Stimulated activated CD4-positive, alpha-beta T cell treated with anti-CD3 and anti-CD28 coated beads, Interleukin-1b, Interleukin-23, amount 100 ng/mL, for 1 hour (primary cell): ENCODE measurements at places on chromosomes 2 and 18.
A peak's percentile ranks its signal among the peaks of the same experiment; 100 is the strongest.

GRCh38 chr2:223082706-223083105, 30.7 kb downstream of the KCNE4 start:
- DNase-seq, result no peak

- DNase-seq, result no peak
These were observed 20.3 kb downstream of the SLC8A1 start for GRCh38 chr2:40431600-40431955.

- DNase-seq, result no peak
These were observed 96.7 kb upstream of the COL5A2 start for GRCh38 chr2:189276277-189276676.

- no peak for DNase-seq
These were observed 177.9 kb downstream of the FAM124B start for GRCh38 chr2:224223851-224224555.

DNA sequence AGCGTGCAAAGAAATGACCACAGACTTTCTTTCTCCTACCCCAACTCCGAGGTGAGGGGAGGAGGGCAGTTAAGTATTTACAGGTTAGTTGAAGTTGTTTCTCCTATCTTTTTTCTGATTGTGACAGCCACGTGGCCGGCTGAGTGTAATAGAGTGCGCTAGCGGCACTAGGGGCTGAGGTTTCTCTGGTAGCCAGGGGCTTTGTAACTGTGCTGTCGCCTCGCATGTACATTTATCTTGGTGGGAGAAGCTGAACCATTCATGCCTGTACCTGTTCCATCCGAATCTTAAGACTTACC, 214.1 kb upstream of the STON1 start:
- DNase-seq, result no peak

GRCh38 chr2:134271758-134272157, 17.9 kb downstream of the MGAT5 start:
- no peak for DNase-seq

DNA sequence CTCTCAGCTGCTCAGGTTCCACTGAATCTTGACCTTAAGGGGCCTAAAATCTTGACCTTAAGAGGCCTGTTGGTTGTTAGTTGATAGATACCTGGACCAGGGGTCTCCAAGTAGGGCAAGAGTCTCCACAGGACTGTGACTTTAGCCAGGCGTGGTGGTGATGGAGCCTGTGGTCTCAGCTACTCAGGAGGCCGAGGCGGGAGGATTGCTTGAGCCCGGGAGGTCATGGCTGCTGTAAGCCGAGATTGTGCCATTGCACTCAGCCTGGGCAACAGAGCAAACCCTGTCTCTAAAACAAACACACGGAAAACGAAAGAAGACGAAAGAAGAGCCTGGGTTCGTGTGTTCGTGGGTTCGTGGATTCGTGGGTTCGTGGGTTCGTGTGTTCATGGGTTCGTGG, 120.2 kb upstream of the CTDP1 start:
- DNase-seq, result no peak

DNA sequence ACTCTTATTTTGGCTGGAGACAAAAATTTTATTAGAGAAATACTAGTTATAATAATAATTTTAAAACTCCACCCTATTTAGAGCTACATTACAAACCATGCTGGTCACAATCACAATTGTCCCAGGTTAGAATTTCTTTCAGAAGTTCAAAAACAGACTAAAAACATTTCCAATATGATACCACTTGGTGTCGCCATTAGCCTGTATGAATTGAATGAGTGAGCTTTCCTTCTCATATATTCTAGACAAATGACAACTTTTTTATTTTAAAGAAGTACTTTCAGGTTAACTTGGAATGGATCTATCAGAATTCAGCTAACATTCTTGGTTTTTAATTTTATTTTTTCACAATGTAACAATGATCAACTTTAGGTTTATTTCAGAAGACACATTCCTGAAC, 48.0 kb downstream of the SERPINB8 start:
- no peak for DNase-seq

GRCh38 chr2:43751476-43751990, 22.3 kb upstream of the DYNC2LI1 start:
- DNase-seq, result no peak

- no peak for DNase-seq
These were observed 32.0 kb upstream of the MAP2 start for GRCh38 chr2:209391776-209392401.

GRCh38 chr2:99624677-99625076, 134.9 kb upstream of the REV1 start:
- no peak for DNase-seq

GRCh38 chr2:203002054-203002821, 12.4 kb upstream of the NBEAL1 start:
- DNase-seq, result no peak

GRCh38 chr2:734496-734895, 57.3 kb upstream of the TMEM18 start:
- no peak for DNase-seq

DNA sequence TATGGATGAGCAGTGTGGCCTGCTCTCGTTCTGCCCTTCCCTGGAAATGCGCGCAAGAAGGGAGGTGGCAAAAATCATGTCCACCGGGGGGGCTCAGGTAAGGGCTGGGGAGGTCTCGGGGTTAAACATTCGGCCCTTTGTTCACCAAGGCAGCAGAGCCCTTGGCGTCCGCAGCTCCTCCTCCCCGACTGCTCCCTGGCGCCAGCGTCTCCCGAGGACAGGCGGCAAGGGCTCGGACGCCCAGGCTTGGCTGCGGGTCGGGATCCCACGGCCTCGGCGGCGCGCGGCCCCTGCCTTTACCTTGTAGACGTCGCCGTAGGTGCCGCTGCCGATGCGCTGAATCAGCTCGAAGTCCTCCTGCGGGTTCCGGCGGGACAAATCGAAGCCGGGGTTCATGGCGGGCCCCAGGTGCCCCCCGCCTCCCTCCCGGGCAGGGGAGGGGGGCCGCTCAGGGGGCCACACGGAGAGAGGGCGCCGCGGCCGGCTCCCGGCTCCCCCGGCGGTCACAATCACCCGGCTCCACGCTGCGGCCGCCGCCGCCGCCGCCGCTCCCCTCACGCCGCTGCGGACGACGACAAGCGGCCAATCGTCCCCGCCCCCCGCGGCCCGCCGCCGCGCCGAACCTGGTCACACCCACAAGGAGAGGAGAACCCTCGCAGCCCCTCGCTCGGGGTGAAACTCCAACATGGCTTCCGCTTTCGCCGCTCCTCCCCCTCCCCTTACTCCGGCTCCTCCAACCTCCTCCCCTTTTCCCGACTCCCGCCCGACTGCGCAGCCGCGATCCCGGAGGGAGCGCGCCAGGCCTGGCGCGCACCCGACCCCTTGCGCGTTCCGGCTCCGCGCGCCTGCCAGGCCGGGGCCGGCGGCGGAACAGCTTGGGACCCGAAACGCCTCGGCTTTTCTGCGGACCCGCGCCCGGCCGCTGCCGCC, at the start of gene MAP4K3:
Gene MAP4K3, minus strand, starts transcription at position 694 of the 930 bp plus-strand sequence. Its CDS starts 298 bp downstream, at position 396.
- DNase-seq, result peak; percentile 52

DNA sequence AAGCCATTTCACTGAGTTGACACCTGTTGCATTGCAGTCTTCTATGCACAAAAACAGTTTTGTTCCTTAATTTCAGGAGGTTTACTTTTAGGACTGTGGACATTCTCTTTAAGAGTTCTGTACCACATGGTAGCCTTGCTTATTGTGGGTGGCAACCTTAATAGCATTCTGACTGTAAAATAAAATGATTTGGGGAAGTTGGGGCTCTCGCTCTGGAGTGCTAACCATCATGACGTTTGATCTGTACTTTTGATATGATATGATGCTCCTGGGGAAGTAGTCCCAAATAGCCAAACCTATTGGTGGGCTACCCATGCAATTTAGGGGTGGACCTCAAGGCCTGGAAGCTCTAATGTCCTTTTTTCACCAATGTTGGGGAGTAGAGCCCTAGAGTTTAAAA, 3.4 kb downstream of the CTLA4 start:
- DNase-seq, result no peak

- no peak for DNase-seq
These were observed 88.0 kb downstream of the ACTR3 start for GRCh38 chr2:113977660-113978523.

- no peak for DNase-seq
These were observed 34.8 kb downstream of the MYO3B start for GRCh38 chr2:170212625-170213280.

DNA sequence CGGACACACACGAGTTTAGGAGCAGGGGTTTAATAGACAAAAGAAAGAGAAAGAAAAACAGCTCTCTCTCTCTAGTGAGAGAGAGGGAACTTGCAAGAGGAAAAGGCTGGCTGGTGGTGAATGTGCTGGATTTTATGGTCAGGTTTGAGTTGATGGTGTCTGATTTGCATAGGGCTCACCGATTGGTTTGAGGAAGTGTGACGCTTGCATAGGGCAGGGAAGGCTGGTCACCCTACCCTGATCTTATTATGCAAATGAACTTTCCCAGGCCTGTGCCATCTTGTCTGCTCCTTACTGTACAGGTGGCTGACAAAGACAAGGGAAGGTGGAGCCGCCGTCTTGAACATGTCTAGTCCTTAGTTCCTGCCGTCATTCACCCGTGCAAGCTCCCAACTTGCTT, 408.9 kb downstream of the RIT2 start:
- no peak for DNase-seq

DNA sequence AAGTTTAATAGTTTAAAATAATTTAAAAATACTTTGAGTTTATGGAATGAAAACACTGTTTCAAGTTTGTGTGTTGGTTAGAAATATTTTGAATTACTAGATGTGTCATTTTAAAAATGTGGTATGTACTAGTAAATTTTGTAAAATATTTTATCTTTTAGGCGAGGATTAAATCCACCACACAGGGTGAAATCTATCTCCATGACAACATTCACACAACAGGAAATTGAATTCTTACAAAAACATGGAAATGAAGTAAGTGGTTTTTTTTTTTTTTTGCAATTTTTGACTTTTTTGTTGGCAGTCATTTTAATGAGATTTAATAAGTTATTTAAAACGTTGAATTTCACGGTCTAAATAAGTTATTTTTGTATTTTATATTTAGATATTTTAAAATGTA, 19.4 kb downstream of the AGFG1 start:
- no peak for DNase-seq

GRCh38 chr2:99753505-99753904, 263.7 kb upstream of the REV1 start:
- DNase-seq, result no peak

DNA sequence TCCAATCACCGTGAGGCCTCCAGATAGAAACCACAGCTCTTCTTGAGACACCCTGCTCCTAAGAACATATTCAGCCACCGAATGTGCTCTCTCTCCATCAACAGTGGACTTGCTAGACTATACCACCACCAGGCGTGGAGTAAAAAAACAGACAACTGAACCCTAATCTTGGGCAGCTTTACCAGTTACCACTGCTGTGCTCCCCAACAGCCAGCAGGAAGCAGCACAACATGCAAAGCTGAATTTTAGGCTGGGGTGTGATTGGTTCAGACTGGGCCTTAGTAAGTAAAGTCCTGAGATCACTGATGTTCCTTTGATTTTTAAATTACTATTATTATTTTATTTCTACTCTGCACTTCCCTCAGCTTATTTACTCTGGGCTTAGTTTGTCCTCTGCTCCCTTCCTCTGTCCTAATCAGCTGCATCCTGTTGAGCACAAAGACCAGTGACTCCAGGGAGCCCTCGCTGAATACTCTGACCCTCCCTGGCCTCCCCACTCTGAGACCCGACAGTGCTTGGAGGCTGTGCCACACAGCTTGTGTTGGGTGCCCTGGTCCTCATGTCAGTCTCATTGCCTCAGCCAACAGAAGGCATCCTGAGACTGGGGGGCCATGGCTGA, 21.9 kb downstream of the MRPL35 start:
- DNase-seq, result peak; percentile 44

DNA sequence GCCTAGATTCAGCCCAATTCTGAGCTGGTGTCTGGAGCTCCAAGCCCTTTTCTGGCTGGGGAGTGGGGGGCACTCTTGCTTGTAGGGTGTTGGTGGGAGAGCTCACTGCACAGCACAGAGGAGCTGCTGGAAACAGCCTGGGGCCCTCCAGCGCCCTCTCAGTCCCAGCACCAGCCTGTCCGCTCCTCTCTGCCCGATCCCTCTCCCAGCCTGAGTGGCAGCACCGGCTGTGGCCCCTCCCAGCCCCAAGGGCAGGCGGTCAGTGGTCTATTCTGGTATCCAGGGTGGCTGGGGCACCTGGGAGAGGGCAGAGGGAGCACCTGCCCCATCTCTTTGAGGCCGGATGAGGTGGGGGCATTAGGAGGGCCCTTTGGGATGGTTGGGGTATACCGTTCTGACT, 13.2 kb upstream of the DES start:
- no peak for DNase-seq

GRCh38 chr2:235727174-235727573, 233.3 kb downstream of the AGAP1 start:
- no peak for DNase-seq

DNA sequence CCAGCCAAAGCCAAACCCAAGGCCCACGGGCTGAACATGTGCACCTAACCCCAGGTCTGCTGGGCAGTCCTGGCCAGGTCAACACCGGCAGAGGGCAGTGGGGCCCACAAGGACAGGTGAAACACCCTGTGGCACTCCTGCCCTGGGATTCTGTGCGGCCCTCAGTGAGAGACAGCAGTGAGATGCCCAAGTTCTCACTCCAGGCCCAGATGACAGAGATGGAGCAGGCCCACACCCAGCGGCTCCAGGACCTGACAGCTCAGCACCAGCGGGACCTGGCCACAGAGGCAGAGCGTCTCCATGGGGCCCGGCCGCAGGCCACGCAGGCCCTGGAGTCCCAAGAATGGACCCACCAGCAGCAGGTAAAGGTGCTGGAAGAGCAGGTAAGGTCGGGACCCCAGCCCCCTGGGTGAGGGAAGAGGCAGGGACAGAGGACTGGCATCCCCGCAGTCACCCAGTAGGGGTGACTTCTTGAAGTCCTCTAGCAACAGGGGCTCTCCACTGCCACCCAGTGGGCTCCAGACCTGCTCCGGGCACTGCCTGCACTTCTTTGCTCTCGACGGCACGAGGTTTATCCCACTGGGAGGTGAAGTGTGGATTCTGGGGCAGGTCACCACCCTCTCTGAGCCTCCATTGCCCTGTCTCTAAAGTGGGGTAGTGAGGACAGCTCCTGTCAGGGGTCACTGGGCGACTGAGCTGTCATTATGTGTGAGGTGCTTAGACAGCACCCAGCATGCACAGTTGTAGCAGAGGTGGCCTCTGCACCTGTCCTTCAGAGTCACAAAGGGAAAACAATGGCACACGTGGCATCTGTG, 8.8 kb upstream of the SNED1 start:
- no peak for DNase-seq

DNA sequence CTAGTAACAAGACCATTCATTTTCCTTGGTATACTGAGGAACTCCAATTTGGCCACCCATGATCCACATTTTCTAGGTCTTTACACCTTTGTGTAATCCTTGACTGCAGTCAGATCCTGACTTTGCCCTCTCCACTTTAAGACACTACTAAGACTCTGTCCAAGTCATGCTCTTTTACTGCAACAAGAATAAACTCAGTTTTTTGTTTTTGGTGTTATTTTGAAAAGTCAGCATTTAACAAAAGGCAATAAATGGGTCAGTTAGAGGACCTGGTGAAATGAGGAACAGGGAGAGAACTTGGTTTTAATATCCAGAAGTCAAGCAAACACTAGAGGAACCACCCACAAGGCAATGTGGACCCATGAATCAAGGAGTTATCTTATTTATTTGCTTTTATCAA, 252.2 kb upstream of the RBBP8 start:
- no peak for DNase-seq
